ENCODE measurements at places on chromosomes 5 and 9.

DNA sequence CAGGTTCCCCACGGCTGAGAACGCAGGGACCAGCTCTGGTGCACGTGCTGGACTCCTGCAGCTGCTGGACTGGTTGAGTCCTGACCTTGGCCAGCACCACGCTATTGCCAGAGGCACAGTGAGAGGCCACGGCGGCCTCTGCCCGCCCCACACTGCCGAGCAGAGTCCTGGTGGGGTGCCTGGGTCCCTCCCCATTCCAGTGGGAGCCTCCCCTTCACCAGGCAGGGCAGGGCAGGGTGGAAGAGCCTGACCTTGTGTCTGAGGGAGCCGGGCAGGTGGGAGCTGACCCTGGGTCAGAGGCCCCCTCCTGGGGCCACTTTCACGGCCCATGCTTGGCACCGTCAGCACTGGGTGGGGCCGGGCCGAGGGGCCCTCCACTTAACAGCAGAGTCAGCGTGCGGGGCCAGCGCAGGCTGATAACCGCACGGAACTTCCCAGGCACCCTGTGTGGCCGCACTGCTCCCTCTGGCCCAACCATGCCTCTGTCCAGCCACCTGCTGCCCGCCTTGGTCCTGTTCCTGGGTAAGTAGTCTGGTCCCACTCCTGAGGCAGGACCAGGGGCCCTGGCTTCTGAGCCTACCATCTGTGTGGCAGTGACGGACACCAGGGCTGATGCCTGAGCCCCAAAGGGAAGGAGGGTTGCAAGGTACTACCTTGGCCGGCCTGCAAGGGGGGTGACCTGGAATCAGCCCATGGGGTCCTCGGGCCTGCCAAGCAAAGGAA lies at the start of gene MAMDC4:
TSS of gene MAMDC4 (plus strand) at position 406 of the 723 bp plus-strand sequence. CDS start at position 477, 71 bp downstream.
- DNase-seq: no peak

DNA sequence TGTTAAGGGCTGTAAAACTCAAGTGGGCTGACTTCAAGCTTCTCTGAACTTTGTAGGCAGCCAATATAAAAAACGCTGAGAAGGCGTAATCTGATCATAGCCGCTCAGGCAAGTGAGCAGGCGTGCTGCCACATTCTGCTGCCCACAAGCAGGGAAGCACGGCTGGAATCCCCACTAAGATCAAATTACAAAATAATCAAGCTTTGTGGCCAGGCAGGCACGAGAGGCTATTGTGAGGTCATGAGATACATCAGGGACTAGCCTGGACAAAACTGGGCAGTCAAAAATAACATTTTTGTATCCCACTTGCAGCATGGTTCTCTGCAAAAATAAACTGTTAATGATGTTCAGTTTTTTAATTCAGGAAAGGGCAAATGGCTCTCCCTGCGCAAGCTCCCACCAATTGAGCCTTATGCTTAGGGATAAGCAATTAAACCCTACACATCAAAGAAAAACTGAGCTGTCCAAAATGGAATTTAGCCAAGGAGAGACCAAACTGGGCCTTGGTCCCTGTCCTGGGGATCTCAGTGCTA lies 64.0 kb downstream of the POU5F2 start:
- DNase-seq: peak; percentile 91

DNA sequence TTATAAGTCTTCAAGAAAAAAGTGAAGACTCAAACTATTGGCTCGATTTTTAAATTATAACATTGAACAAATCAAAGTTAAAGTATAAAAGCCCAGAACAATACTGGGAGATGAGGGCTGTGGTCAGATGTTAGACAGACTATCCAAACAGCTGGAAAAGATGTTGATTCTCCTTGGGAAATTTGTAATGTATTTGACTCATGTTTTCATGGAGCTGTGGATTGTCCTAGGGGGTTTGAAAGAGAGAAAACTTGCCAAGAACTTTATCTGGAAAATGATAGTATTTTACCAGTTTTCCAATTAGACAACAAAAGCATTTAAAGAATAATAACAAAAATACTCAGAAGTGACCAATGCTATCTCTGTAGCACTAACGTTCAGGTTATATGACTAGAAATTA lies 339.2 kb downstream of the ARL15 start:
- no peak for DNase-seq

DNA sequence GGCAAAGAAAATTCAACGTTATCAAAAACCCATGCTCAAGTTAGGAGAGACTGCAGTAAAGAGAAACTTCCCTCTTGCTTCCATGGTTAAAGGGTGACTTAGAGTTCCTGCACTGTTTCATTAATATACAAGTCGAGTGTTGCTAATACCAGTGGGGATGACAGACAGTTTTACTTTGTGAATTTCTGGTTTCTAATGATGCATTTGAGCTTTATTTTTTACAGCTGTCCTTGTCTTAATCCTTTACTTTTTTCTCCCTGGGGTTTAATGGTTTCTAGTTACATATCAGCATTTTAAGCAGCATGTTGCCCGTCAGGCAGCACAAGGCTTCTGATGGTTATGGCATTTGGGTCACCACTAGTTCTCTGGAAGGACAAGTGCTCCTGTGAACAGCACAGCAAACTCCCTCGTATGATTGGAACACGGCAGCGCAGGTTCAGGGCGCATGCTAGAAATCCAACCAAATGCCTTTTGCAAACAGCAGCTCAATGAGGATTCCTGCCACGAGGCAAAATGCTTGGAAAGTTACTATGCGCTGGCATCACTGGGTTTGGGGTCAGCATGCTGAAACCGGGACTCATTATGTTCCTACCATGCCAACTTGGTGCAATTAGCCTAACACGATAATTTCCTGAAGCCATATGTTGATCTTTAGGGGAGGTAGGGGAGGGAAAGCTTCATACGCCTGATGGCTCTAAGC lies 463.8 kb downstream of the BNC2 start:
- no peak for DNase-seq

GRCh38 chr5:164581889-164582288 lies 1076.5 kb downstream of the MAT2B start:
- no peak for DNase-seq

- DNase-seq: no peak
These were observed 693.8 kb downstream of the NR2F1-AS1 start for GRCh38 chr5:92887254-92887653.

DNA sequence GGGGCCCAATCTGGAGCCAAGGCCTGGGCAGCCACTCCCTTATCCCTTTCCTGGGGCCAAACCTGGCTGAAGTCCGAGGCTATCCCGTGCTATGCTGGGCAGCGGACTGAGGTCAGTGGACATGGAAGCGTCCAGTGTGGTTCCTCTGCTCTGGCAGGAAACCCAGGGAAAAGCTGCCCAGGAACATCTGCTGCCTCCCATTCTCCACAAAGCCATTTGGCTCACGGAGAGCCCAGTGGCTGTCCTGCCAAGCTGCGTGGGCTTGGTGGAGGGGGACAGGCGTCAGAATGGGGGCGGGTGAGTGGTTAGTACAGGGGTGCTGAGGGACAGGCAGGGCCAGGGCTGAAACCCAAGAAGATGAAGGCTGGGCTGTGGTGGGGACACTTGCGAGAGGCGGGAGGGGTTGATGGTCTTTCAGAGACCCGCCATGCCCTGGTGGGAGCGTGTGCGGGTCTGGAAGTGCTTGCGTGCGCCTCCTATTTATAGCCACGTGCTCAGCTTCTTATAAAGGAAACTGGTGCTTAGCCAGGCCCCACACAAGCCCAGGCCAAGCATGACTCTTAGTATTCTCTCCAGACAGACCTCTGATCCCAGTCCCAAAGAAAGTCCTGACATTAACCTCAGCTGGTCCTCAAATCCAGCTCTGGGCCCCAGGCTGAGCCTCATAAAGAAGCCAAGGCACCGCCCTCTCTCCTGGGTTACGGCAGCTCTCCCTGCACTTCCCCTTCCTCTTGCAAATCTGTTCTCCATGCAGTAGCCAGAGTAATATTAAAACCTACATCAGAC lies 9.4 kb upstream of the SLC6A7 start:
- no peak for DNase-seq

DNA sequence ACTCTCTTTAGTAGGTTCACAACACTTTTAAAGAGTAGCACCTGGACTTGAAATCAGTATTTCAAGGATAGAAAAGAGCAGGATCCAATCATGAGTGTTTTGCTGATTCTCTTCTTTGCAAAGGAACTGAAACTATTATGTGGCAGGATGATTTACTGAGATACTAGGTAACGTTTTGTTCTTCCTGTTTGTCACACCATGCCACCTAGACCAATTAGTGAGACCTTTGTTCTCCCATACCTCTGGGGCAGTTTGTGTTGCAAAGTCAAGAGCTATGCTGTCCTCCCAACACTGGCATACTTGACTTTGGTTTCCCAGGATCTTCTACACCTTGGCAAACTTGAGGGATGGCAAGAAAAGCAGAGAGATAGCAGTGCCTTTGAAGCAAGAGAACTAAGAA lies 43.4 kb downstream of the PPP1R2B start:
- DNase-seq: no peak

- peak; percentile 57 for DNase-seq
These were observed at the start of gene SLIT3 for GRCh38 chr5:169300468-169301385. Gene SLIT3 (minus strand): TSS chr5:169301139. CDS start chr5:169300709, 430 bp downstream.

DNA sequence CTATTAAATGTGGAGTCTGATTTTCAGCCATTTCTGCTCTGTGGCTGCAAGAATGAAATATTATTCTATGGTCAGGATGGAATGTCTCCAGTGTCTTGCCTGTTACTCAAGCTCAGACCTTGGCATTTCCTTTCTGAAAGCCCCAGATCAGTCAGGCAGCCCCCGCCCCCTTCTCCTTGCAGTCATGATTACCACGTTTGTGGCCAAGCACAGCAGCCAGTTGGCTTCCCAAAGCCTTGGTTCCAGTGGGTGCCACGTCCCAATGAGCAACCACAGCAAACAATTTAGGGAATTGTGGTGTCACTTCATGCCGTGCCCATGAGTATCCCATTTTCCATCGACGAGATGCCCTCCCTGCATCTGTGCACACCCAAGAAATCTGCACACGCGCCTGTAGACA lies 9.7 kb upstream of the OBP2A start:
- DNase-seq: peak; percentile 41

DNA sequence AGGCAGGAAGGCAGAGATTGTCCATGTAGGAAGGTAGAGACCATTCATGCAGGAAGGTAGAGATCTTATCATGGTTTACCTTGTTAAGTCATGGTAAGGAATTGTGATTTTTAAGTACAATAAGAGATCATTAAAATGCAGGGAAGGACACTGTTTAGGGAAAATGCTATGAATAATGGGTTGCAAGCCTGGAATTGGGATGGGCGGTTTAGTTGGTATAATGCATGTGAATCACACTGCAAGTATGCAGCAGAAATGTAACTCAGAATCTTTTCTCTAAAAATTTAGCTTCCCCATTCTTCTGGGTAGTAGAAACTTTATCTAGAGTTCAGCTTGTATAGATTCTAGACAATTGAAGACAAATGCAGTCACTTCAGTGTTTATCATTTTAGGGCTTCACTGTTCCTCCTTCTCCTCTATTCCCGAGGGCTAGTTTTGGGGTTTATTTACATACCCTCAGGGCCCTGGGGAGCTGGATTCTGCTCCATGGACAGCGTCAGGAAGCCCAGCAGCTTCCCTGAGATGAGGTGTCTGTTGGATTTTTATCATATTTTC lies 212.0 kb downstream of the SREK1 start:
- peak; percentile 8 for DNase-seq

DNA sequence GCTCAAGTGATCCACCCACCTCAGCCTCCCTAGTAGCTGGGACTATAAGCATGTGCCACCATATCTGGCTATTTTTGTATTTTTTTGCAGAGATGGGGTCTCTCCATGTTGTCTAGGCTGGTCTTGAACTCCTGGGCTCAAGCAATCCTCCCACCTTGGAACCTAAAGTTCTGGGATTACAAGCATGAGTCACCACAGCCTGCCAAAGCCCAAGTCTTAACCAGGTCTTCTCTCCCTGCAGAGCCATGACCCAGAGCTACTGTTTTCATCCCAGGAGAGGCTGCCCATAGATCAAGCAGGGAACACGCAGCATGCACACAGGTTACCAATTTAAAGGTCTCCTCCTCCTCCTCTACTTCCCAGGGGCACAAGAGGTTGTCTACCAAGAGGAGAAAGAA lies 29.7 kb downstream of the PCDHGC5 start:
- DNase-seq: no peak

DNA sequence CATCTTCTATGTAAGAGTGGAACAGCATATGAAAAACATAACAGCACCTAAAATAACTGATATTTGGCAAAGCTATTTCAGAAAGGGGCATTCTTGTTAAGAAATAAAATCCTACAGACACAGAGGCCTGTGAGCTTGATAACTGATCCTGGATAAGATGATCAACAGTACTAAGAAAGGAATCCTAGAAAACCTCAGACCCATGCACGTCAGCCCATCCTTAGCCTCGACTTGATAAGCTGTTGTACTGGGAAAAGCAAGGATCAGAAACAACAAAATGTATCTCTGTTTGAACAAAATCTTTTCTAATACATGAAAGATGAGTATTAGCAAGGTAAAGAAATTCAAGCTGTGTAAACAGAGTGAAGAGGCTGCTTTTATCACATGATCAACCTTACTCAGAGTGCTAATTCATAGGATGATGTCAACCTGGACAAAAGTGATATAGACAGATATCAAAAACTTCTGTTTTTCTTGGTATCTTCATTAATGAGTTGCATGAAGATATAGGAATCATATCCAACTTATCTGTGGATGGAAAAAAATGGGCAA lies 15.2 kb downstream of the LIFR start:
- no peak for DNase-seq

- peak; percentile 78 for DNase-seq
These were observed 20.2 kb downstream of the ATPSCKMT start for GRCh38 chr5:10229306-10230048.

DNA sequence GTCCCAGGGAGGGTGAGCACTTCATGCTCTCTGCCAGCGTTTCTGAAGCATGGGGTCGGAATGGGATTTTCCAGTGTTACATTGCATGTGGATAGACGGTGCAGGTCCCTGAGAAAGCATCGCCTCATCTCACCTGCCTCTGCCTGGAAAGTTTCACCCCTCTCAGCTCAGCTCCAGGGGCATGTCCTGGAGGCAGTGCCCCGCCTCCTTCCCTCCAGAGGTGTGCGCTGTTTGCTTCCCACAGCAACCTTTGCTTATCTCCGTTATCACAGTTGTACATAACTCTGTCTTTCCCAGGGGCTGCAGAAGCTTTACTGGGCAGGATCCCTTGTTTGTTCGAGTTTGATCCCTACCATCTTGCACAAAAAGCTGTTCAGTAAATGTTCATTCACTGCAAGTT lies 10.7 kb upstream of the CREBRF start:
- no peak for DNase-seq

DNA sequence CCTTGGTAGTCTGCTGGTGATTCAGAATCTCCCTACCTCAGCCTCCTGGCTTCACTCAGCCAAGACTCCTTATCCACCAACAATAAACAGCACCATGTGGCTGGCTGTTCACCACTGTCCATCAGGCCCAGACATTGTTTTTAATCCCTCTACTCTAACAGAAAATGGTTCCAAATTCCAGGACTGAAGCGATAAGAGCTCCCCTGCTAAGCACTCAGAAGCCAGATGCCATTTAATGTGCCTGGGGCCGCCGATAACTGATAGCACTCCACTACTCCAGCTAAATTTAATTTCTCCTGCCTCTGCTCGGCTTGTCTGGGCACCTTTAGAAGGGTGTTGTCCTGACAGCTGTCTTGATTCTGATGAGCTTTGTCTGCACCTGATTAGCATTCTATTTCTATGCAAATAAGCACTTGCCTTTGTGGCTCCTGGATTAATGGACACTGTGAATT lies 47.1 kb downstream of the ZNF622 start:
- no peak for DNase-seq
